ENCODE measurements at places on chromosomes 16 and 17. TPM values are rescaled to one million over a fixed set of nuclear protein-coding genes. Genes with fewer than 3 reads are reported as not detected.

CCL1 gene
- not detected for polyA plus RNA-seq

SEZ6L2 gene
- not detected for polyA plus RNA-seq

LRRC46 gene
- 1.0 TPM for polyA plus RNA-seq

TPSG1 gene
- not detected for polyA plus RNA-seq

CBLN1 gene
- polyA plus RNA-seq: not detected

DNA sequence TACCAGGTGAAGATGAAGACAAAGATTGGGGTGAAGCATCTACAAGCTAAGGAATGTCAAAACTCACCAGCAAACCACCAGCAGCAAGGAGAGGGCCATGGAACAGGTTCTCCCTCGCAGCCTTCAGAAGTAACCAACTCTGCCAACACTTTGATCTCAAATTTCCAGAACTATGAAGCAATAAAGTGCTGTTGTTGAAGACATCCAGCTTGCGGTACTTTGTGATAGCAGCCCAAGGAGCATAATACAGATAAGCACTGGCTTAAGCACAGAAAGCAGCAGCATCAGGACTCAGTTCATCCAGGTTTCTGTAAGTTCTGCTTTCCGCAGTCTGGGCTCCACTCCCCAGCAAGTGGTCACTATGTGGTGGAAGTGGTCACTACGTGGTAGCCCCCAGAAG, 16.0 kb upstream of the CDRT4 start:
- no peak for DNase-seq

- no peak for DNase-seq
Measured at GRCh38 chr17:80024206-80024972, 11.3 kb downstream of the TBC1D16 start.

GRCh38 chr16:79601092-79601930, 774 bp upstream of the MAF start:
- DNase-seq: peak; percentile 3

- peak; percentile 5 for DNase-seq
Measured at GRCh38 chr17:28812748-28813377, 29.7 kb downstream of the FAM222B start.

GRCh38 chr17:65374966-65375365, 186.5 kb downstream of the AXIN2 start:
- no peak for DNase-seq

DNA sequence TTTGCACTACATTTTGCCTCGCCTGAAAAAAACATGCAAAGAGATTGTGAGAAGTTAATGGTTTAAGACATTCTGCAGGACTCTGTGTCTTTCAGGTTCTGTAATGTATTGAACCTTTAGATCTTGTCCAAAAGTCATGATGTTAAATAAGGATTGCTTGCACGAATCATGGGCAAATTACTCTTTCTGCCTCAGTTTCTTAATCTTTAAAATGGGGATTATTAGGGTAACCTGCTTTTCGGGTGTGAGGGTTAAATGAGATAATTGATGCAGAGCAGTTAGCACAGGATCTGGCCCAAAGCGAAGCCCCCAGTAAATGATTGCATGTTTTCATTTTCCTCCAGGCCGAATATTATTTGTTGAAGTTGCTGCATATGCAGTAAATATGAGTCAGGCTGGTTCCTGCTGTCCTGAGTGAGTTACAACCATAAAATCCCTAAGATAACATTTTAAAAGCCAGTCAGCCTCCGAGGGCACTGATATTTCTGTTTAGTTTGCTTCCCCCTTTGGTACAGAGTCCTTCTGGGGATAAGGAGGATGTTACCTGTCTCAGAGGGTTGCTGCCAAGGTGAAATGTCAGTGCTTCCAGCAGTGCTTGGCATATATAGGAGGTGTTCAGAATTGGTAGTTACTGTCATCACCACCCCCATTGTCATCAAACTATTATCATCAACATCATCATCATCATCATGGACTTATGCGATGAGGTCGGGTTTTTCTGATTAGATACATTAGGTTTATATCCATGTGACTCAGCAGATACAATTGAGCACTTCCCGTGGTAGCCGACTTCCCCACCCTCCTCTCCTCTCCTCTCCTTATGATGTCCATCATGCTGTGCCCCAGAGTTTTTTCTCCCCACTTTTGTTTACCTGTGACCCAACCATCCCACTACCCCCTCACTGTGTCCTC, 20.6 kb upstream of the ARHGAP17 start:
- no peak for DNase-seq

GRCh38 chr17:76688165-76688622, 22.6 kb downstream of the MXRA7 start:
- no peak for DNase-seq

DNA sequence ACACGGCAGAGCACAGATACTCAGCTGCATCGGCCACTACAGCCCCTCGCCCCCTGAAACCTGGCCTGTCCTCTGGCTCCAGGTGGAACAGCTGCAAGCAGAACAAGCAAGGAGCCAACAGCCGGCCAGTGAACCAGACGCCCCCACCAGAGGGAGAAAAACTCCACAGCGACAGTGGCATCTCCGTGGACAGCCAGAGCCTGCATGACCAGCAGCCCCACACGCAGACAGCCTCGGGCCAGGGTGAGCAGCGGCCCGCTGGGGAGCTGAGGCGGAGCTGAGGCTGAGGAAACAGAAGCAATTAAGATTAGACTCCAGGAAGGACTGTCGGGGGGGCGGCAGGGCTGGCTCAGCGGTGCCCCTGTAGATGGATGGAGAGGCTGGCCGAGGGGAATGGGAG, 16.7 kb downstream of the NGFR start:
- no peak for DNase-seq

GRCh38 chr16:84323606-84324005, 28.9 kb downstream of the WFDC1 start:
- DNase-seq: no peak

DNA sequence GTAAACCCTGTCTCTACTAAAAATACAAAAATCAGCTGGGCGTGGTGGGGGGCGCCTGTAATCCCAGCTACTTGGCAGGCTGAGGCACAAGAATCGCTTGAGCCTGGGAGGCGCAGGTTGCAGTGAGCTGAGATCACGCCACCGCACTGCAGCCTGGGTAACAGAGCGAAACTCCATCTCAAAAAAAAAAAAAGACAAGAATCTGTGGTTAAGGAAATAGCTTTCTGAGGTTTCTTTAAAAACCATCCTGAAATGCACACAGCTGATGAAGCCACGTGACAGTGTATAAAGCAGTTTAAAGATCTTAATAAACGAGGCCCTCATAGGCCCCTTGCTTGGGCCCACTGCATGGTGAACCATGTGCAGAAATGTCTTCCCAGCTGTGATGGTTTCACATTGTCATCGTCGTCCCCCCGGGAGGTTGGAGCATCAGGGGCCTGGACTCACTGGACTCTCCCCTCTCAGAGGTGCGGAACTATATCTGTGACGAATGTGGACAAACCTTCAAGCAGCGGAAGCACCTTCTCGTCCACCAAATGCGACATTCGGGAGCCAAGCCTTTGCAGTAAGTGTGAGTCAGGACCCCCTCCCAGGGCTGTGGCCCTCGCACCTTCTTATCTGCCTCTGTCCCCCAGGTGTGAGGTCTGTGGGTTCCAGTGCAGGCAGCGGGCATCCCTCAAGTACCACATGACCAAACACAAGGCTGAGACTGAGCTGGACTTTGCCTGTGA, 16.2 kb downstream of the ZNF276 start:
- DNase-seq: no peak

DNA sequence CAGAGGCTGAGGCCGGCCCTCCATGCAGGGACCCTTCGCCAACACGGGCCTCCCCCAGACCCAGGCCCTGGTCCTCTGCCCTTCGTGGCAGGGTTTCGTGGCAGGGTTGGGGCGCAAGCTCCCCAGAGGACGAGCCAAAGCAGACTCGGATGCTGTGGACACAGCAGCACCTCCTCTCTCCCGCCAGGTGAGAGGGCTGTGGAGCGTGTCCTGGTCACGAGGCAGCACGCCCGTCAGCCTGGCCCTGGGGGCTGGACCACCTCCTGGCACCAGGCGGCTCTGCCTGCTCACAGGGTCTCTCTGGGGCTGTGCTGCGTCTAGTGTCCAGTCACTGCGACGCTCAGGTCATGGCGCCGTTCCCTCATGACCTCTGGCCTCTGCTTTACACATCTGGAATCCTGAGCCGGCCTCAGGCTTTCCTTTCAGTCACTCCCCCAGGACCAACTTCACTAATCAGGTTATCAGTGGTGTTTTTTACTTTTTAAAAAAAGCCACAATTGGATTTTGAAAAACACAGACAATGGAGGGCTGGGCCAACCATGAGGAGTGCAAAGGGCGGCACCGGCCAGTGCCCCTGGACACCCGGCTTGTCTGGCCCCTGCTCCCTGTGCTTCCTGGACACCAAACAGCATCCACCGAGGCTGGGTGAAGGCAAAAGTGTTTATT, 5.4 kb downstream of the NDUFAF8 start:
- DNase-seq: no peak

GRCh38 chr17:79951361-79952264, 84.1 kb downstream of the TBC1D16 start:
- no peak for DNase-seq

DNA sequence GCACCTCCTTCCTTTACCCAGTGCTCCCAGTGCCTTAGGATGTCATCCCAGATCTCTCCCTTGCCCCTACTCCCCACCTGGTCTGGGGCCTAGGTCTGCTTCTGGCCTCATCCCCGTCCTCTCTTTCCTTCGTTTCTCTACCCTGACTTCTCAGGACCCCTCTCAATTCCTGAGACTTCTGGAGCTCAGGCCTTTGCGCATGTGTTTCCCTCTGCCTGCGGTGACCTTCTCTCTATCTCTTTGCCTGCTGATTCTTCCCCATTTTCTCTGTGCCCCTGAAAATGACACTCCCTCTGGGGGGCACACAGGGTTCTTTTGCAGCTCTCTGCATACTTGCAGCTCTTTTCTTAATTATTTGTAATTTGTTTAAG, 13.5 kb downstream of the ADORA2B start:
- DNase-seq: no peak

All from naive B cell (primary cell).